ENCODE measurements at places on chromosomes 3 and 15.

DNA sequence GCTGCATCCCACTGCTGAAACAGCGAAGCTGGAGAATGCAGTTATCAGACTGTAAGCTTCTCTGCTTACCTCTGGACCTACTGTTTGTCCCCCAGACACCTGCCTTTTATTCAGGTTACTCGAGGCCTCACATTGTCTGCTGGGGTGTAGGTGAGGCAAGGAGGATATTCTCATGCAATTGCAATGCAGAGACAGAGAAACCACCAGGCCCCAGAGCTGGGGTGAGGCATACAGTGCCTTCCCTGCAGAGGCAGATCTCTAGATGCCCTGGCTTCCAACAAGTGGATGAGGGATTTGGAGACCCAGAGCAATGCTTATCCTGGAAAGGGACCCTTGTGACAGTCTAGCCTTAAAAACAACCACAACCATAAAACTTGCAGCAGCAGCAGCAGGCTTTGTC, 263.4 kb upstream of the ST8SIA2 start:
- no peak for DNase-seq

DNA sequence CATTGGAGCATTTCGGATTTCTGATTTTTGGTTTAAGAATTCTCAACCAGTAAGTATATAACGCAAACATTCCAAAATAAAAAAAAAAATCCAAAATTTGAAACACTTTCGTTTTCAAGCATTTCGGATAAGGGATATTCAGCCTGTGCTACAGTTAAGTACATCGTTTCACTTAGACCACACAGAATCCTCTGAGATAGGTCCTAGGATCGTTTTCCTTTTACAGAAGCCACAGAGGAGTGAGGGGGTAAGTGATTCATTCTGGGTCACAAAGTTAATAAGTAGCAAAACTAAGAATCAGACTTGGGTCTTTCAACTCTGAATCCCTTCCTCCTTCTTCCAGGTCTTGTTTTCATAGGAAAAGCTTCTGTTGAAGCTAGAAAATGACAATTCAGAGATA, 249.3 kb downstream of the BBX start:
- DNase-seq = no peak

DNA sequence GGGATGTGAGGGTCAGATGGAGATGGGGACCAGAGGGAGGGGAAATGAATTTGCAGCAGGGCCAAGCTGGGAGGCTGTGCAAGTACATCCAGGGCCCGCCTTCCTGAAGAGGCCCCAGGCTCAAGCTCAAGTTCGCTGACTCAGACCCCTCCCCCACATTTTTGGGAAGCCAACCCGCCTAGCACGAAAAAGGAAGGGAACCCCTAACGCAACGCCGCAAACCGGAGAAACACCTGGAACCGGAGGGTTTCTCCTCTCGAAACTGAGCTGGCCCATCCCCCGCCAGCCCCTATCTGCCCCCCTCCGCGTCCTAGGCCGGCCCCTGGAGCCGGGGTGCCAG, 624 bp downstream of the AP3B2 start:
- DNase-seq = no peak

DNA sequence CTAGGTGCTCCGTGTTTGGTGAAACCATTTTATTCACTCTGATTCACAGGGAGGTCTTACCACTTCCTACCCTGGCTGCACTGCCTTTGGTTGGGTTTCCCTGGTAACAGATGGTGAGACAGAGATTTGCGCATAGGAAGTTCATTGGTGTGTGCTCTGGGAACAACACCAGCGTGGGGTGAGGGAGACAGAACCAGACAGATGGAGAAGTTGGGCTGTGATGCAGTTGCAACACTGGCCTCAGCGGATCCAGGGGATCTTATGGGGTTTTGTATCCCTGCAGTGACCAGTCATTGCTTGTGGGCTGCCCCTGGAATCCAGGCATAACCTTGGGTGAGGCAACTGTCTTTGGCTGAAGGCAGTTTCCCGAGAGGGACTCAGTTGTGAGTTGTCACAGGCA, 12.5 kb upstream of the IL16 start:
- no peak for DNase-seq

DNA sequence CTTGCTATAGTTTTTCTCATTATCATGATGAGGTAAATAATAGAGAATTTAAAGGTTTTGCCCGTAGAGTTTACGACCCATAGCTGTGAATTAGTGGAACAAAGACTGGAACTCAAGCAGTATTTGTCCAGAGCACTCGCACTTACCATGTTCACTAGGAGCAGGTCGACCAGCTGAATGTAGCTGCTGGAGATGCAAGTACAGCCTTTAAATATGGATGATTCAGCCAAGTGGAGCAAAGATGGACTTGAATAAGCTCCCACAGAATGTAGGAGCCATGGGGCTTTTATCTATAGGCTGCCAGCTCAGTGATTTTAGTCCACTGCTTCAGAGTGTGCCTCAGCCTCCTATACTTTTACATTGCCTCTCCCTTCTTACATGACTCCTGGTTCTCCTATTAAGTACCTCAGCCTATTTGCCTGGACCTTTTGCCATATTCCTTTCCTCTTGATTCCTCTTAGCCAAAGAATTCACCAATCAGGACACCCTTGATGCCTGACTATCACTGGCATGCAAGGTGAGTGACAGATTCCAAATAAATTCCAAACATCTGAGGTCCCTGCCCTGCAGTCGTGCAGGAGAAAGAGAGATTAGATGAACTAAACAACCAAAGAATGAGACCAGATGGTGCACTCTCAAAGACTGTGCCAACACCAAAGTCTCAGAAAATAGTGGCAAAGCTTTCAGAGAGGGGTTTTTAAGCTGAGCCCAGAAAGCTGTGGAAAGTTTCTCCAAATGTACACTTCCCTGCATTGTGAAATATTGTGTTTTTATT, 3.9 kb downstream of the MKRN3 start:
- no peak for DNase-seq

GRCh38 chr3:40869939-40870338, 329.4 kb upstream of the CTNNB1 start:
- no peak for DNase-seq

GRCh38 chr3:79085171-79085570, 682.6 kb downstream of the ROBO1 start:
- no peak for DNase-seq

DNA sequence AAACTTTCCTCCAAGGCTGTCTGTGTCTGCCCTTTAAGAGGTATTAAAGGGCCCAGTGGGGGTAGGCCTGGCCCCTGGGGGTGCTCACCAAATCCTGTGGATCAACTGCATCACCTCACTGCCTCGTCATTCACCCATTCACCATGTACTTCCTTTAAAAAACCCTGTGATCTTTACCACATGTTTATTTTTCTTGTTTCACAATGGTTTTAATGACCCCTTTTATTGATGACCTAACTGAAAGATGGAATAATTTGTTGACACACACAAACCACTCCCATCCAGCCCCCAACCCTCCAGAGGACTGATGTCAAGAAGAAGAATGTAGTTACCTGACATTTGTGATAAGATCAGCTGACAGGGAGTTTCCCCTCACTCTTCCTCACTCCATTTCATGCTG, 40.8 kb downstream of the KCNAB1 start:
- no peak for DNase-seq

DNA sequence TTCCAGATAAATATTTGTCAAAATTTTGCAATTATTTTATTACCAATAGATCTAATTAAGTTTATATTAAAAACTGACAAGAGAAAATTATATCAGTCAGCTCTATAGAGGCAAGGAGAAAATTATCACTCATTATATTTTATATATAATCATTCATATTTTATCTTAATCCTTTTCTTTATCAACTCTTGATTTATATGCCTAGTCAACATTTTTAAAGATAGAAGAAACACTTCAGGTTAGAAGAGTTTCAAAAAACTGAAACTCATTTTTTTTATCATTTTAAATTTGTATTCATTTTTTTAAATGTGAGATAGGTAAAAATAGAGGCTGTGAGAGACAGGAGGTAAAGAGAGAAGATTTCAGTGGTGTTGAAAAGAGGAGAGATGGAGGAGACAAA, 217.3 kb upstream of the P2RY1 start:
- DNase-seq = no peak

GRCh38 chr15:66862111-66862939, 160.3 kb downstream of the SMAD6 start:
- no peak for DNase-seq

DNA sequence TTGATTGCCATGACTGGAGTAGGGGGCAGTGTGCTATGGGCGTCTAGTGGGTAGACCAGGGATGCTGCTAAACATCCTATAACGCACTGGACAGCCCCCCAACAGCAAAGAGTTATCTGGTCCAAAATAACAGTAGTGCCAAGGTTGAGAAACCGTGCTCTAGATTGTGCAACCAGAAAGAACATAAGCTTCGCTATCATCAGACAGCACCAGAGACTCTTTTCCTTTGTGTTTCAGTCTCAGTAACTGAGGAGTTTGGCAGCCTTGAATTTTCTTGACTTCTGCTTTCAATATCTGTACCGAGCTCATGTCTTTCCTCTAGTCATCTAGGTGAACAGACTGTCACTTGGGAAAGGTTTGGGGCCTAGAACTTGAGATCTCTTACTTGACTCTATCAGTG, 8.8 kb downstream of the ARID3B start:
- no peak for DNase-seq

DNA sequence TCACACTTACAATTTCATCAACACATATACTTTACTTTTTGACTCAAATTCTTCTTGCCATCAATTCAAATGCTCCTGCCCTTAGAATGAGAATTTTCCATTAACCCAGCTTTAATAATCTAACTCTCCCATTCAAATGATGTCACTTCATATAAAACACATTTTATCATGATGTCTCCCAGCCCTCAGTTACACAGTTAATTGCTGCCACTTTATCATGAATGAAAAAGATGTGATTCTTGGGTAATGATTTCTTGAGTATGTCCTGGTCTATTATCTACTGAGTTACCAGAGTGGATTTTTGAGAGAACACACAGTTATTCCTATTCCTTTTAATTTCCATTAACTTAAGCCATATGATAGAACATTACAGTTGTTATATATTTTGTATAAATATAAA, 7.6 kb downstream of the AGTR1 start:
- no peak for DNase-seq

- DNase-seq = no peak
Measured at GRCh38 chr15:43912208-43912607, 85.4 kb downstream of the WDR76 start.

DNA sequence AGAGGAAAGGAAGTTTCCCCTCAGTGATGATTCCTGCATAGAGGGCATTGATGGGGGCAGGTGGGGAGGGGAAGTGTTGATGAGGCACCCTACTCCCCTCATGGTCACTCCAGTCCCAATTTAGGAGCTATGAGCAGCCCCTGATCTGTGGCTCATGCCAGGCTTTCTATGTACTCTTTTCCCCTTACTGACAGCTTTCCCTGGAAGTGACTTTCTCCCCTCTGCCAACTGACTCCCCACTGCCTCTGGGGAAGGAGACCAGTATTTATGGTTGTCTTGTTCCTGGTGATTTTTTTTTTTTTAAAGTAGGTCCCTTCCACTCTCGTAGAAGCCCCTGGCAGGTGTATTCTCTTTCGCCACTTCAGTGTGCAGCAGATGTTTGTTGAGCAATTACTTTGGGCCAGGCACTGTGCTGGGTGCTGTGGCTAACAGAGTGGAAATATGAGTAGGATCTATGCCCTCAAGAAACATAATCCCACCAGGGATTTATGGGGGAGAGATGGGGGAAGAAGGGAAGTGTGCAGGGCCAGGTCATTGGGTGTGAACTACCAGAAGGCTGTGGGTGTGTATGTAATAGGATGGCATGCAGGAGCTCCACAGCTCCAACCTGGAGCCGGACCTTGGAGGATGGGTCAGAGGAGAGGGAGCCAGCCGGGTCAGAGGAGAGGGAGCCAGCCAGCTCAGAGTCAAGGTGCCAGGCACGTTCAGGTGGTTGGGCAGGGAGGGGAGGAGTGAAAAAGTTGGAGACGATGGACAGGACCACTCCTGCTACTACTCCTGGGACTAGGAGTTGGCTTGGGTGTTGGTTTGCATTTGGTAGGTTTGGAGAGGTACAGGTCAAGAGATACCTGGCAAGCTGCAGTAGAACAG, 3.5 kb downstream of the SMAD6 start:
- DNase-seq = no peak

DNA sequence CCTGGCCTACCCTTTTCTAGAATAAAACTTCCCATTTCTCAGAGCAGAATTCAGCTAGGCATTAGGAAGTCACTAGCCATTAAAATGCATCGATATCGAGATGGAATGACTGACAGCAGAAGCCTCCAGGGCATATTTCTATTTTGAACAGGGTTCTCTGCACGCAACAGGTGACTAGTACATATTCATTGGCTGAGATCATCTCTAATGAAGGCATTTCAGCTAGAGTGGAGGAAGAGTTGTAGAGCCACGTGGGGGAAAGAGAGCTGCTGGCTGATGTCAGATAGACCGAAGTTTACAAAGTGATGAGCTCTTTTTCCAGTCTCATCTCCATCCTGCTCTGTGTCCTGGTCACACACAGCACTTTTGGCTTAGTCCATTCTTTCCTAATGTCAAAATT, 7.5 kb downstream of the TMEM40 start:
- no peak for DNase-seq

DNA sequence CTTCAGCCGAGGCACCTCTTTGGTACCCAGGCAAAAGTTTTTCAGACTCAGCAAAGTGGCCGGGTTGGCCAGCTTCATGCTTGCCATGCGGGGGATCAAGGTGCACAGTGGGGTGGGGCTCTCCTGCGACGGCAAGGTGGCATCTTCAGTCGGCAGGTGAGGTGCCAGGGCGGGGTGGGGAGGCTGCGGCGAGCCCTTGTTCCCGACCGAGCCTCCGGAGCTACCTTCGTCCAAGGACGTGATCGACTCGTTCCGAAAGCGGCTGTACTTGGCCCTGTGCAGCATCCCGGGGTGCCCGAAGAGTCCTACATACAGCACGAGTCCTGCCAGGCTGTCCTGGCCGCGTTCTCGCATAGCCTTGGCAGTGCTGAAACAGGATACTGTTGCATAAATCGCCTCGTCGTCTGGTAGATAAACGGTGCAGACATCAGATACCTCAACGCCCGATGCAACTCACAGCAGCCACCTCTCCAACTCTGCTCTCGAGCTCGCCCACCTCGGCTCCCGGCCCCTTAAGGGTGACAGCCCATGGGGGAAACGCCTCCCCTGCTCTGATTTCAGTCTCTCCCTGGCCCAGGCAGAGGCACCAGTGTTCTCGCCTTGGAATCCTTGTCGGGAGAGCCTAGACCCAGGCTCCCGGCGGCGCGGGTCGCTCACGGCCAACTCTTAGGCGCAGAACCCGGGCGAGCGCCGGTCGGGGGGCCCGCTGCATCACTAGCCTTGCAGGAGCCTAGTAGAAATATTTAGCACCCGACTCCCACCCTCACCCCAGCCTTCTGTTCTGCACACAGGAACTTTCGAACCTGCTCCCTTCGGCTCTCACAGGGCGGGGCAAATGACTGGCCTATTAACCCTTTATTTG, 826 bp downstream of the SHC4 start:
- DNase-seq = no peak

- no peak for DNase-seq
Measured at GRCh38 chr3:159074756-159075701, 273.2 kb downstream of the MFSD1 start.

DNA sequence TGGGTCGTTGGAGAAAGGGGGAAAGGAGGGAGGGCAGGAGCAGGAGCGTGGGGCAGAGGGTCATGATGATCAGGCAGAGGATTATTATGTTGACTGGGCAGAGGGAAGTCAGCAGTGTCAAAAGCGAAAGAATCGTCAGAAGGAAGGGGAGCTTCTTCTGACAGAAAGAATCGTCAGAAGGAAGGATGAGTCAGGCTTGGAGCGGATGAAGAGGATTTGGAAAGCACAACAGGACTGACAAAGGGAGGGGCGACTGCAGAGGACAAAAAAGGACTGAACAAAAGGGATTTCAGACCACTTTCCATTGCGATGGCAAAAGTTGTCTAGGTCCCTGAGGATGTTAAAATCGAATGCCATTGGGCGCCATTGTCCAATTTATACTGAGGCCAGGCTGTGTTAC, 1053.5 kb downstream of the SI start:
- no peak for DNase-seq

GRCh38 chr3:180274536-180274935, 237.8 kb upstream of the PEX5L start:
- no peak for DNase-seq
